ENCODE measurements at places on chromosomes 16 and 17.

GRCh38 chr16:1428511-1428910 lies 2.4 kb upstream of the PERCC1 start:
- DNase-seq, result peak; percentile 43

DNA sequence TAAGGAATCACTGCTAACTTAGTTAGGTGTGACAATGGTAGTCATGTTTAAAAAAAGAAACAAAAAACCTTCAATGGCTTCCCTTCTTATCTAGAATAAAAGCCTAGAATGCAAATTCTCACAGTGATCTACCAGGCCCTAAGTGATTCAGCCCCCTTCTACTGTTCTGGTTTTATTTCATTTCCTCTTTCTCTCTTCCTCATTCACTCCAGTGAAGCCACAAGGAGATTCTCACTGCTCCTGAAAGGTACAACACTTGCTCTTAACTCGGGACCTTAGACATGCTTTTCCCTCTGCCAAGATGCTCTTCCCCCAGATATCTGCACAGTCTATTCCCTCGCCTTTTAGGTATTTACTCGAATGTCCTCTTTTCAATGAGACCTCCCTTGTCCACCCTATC lies 3.7 kb downstream of the PIGS start:
- DNase-seq, result no peak

DNA sequence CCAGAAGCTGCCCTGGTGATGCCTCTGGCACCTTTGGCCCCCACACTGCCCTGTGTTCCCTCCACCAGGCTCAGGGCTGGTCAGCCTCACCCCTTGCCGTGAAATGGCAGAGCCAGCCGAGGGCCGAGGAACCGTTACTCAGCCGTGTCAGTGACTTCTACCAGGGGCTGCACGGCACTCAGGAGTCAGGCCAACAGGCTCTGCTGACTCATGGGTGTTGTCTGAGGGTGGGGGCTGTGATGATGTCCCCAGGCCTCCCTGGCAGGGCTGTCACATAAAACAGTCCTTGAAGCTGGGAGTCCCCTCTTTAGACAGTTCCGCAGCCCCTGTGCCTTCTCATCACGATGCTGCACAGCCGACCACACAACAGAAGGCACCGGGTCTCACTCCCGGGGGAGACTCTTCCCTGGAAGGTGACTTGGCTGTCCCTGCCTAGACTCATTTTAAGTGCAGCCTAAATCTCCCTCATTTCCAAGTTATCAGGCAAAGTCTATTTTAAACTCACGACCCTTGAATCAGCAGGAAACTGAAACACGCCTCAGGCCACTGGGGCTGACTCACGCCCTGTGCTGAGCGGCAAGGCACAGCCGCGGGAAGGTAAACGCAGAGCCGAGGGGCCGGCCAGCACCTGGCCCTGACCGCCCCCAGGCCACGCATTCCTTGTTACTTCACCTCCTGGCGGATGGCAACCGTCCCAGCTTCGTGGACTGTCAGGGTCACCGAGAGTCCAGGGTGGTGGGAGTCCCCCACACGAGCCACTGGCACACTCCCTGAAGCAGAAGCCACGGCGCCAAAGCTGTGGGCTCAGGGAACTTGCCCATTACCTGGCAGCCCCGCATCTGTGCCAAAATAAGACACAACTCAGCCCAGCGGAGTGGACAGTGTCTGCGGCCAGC lies 102.6 kb downstream of the ZNF778 start:
- peak; percentile 50 for DNase-seq

- DNase-seq, result no peak
Measured at GRCh38 chr16:19871721-19872120, 12.9 kb downstream of the GPRC5B start.

GRCh38 chr17:40883031-40883430 lies 2.0 kb downstream of the KRT20 start:
- no peak for DNase-seq

DNA sequence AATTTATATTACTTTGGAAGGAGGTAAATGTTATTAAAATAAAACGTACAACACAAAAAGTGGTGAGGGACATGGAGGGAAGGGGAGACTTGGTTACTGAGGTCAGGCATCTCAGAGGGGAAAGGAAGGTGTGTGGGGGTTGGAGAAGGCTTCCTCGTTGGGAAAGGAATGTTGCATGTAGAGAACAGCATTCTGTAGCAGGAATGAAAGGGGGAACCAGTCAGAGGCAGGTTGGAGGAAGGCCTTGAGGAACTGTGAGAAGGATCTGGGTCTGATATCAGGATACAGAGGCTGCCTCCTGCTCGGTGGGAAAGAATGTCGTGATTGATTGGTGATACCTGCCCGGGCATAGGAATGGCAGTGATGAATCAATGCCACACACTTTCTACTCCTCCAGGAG lies 103.3 kb upstream of the ZFHX3 start:
- no peak for DNase-seq

DNA sequence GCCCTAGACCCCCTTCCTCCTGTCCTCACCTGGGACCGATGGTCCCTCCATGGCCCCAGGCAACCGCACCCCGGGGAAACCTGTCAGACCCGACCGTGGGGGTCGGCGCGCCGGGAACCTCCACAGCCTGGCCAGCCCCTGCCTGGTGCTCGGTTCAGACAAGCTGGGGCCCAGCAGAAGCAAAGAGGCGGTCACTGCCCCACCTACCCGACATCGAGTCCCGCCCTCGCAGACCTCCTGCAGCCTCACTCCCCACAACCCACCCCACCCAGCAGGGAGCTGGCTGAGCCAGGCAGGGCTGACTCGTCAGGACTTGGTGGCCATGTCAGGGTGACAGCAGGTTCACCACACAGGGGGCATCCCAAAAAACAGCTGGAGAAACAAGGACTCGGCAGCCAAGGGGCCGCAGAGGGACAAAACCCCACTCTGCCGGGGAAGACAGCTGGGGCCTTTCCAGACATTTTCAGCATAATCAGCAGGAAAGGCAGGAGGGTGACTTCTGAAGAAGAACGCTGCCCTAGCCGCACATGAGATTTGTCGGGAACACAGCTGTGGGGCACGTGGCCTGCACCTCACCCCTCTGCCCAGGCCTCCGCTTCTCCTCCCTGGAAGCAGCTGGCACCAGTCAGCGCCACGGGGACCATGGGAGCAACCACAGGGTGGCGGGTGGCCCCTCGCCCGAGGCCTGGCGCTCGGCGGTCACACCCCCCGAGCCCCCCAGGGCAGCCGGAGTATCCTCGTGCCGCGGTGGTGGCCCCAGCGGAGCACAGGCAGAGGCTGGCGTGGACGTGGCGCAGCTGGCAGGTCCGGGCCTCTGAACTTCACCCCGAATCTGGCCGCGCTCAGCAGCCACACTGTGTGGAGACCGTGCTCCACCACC lies 22.9 kb downstream of the GNPTG start:
- no peak for DNase-seq

- no peak for DNase-seq
Measured at GRCh38 chr16:59748531-59748930, 1014.4 kb upstream of the GOT2 start.

DNA sequence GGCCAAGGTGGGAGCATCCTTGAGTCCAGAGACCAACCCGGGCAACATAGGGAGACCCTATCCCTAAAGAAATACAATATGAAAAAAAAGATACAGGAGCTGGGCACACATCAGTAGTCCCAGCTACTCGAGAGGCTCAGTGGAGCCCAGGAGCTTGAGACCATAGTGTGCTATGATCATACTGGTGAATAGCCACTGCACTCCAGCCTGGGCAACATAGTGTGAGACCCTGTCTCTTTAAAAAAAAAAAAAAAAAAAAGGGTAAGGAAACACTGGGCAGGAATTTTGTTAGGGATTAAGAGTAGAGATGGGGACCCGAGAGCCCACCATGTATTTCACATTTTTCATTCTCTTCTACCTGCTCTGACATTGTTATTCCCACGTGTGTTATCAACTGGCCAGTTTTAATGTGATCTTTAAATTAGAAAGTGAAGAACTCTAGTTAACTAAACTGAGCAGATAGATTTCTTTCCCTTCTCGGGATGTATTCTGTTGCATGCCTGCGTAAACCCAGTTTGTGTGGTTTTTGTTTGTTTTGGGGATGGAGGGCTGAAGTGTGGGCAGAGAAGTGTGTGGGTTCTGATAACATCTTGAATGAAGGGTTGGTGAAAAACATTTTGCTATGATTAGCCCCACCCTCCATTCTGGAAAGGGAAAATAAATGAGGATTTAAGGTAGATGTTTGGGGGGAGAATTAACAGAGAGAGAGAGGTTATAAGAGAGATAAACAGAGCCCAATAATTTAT lies 17.2 kb upstream of the SNTB2 start:
- DNase-seq, result no peak

GRCh38 chr17:47278561-47278960 lies 24.9 kb downstream of the ITGB3 start:
- DNase-seq, result no peak

DNA sequence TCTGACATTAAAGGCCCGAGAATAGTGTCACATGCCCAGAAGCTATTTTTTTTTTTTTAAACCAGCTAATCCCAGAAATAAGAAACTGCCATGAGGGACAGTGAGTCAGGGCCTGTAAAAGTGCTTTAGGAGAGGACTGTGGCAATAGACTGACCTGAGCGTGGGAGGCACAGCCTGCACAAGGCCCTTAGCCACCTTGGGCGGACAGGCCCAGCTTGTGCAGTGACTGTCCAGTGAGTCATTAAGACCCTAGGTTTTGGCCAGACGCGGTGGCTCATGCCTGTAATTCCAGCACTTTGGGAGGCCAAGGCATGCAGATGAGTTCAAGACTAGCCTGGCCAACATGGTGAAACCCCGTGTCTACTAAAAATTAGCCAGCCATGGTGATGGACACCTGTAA lies 343.0 kb upstream of the ZFHX3 start:
- no peak for DNase-seq

DNA sequence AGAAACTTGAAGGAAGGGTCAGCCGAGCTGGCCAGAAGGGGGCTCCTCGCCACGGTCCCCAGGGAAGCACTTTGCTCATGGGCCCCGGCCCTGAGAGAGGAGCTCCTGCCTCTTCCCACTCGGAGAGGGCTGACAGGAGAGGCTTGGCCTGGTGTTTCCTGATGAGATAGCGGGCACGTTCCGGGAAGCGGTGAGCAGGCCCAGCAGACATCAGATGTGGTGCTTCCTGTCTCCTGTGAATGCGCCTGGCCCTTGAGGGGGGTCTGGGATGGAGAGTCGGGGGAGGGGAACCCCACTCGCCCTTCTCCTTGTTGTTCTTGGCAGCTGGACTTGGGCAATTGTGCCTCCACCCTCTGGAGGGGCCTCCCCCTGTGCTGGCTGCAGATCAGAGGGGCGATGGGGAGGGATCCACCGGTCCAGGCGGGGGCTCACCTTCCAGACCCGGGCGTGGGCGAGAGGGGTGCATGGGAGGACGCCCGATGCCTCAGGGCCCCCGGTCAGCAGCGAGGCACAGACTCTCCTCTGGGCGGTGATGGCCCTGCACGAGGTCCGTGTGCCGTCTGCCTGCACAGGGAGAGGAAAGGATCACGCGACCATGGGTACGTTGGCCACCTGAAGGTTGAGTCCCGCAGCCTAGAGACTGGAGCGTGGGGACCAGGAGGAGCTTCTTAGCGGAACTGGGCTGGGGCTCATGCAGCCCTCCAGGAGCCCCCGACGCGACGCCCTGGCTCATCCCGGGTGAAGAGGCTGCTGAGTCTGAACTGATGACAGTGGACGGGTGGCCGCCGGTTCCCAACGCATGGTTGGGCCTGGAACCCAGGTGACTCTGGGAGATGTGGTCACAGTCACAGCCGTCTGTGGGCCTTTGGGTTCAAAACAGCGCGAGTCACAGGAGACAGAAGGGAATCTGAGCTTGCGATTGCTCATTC lies 25.4 kb downstream of the METRNL start:
- no peak for DNase-seq

DNA sequence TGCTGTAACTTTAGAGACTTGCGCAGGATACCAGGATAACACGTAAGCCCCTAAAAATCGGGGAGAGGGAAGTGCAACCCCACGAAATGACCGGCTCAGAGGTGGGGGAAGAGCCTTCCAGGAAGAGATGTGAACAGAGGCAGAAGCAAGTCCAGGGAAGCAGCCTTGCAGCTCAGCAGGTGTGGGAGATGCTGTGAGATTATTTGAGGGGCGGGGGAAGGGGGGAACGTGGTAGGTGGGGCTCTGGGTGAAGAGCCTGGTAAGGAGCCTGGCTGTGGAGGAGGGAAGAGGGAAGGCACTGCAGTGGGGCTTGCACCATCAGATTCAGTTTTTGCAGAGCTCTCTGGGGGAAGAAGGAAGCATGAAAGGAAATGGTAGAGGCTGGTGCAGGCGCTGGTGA lies 95.4 kb upstream of the CACNG5 start:
- DNase-seq, result no peak

GRCh38 chr16:65731833-65732232 lies 610.0 kb upstream of the CDH11 start:
- no peak for DNase-seq

- no peak for DNase-seq
Measured at GRCh38 chr17:3959295-3959899, 4.8 kb downstream of the ATP2A3 start.

- no peak for DNase-seq
Measured at GRCh38 chr16:55204069-55204468, 119.9 kb upstream of the IRX6 start.

DNA sequence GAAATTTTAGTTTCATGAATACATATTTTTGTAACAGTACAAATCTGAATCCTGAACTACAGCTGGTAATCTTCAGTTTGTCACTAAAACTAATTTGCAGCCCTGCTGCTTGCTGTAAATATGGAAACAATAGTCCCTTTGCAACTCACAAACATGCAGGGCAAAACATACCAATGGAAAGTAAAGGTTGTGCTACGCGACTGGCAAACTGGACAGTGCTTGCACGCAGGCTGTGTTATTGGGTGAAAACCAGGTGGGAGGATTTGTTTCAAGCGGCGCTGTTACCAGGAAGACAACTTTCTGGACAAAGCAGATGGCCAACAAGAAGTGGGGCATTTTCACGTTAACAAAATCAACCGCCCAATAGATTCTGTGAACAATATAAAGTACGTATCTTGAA lies 93.5 kb downstream of the CDYL2 start:
- no peak for DNase-seq

DNA sequence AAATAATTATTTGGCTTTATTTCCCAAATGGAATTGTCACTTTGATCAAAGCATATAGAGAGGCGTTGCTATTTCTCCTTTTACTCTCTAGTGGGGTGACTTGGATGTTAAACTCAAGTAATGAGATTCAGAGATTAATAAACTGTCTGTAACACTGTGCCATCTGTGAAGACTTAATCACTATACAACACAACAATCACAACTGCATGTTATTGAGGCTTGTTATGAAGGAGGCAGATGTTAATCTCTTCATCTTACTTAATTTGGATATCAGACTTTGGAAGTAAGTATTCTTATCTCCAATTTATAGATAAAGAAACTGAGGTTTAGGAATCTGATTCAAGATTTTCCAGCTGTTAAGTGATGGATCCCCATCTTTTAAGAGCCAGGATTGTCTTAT lies 132.5 kb downstream of the CNTNAP4 start:
- DNase-seq, result no peak

- DNase-seq, result no peak
Measured at GRCh38 chr16:80197741-80198201, 343.0 kb upstream of the DYNLRB2 start.

GRCh38 chr16:4194661-4195060 lies 47.2 kb downstream of the SRL start:
- no peak for DNase-seq

- no peak for DNase-seq
Measured at GRCh38 chr16:60635548-60635947, 1400.7 kb downstream of the CDH8 start.
